Endodermal cell (in vitro differentiated cells): ENCODE measurements at places on chromosomes 13 and 19.

- no peak for DNase-seq
Observed at GRCh38 chr19:49507803-49508494, 4.5 kb upstream of the FCGRT start.

DNA sequence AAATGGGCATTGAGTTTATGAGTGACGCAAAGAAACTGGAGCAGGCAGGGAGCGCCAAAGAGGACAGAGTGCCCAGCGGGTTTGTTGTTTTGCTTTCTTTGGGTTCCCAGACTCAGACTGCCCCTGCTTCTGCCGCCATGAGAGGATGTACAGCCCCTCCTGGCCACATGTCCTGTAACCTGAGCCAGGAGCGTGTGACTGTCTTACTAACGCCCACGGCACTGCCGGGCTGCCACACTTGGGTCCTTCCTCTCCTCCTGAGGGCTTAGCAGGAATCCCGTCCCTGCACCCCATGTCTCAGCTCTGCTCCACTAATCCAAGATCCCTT lies 80.5 kb downstream of the GPR12 start:
- DNase-seq: peak; percentile 62

- DNase-seq: no peak
Observed at GRCh38 chr13:110697842-110698241, 8.1 kb downstream of the CARS2 start.

DNA sequence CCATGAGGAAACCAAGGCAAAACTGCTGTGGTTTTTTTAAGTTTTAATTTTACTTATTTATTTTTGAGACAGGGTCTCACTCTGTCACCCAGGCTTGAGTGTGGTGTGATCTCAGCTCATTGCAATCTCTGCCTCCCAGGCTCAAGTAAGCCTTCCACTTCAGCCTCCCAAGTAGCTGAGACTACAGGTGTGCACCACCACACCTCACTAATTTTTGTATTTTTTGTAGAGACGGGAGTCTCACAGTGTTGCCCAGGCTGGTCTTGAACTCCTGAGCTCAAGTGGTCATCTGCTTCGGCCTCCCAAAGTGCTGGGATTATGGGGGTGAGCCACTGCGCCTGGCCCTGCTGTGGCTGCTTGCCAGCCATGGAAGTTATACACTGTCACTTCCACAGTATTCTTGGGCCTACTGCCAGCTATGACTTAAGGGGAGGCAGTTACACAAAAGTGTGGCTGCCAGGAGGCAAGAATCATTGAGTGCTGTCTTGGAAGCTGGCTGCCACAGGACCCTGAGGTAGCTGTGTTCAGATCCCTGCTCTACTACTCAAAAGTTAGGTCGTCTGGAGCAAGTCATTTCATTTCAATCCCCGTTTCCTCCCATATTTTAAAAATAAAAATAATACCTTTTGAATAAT lies 12.7 kb downstream of the FARP1 start:
- DNase-seq: no peak

GRCh38 chr13:80239571-80240255 lies 101.2 kb downstream of the SPRY2 start:
- no peak for DNase-seq

DNA sequence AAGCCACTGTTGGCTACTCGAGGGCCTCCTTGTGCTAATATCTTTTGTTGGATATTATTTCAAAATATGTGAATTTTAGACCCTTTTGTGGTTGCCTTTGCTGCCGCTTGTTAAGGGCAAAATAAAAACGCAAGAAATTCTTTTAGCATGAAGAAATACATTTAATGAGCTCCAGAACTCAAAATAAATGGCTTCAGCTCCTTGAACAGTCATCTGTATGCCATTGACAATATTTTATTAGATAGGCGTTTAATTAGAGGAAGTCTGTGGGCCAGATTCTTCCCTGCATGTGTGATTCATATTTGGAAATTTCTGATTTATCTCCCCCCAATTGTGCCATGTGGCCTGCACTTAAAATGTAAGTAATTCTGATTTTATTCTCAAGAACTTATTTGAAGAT lies 177.2 kb downstream of the STK24 start:
- no peak for DNase-seq

DNA sequence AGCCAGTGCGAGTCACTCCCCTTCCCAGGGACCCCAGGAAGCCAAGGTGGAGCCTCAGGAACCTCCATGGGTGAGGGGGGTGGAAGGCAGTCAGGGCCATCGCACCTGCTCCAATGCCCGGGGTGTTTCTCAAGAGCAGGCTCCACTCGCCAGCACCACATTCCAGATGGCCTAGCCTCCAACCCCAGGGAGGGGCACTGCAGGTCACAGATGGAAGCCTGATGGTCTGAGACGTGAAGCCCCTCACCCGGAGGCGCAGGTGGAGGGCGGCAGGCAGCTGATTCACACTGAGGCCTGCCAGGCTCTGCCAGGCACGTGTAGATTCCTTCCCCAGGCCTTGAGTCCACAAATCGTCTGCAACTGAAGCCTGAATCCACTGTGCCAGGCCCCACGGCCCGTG lies 23.0 kb upstream of the ISYNA1 start:
- no peak for DNase-seq

DNA sequence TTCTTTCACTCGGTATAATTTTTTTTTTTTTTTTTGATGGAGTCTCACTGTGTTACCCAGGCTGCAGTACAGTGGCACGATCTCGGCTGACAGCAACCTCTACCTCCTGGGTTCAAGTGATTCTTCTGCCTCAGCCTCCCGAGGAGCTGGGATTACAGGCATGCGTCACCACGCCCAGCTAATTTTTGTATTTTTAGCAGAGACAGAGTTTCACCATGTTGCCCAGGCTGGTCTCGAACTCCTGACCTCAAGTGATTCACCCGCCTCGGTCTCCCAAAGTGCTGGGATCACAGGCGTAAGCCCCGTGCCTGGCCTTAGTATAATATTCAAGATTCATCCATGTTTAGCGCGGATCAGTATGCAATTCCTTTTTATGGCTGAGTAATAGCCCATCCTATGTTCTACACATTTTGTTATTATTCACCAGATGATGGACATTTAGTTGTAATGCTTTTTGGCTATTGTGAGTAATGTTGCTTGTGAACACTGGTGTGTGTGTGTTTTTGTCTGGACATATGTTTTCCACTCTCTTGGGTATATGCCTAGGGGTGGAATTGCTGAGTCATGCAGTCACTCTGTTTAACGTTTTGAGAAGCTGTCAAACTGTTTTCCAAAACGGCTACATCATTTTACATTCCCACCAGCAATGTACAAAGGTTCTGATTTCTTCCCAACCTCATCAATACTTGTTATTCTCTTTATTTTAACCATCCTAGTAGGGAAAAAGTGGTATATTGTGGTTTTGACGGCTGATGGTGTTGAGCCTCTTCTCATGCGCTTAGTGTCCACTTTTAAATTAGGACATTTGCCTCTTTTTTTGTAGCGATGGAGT lies 22.9 kb downstream of the PLEKHF1 start:
- no peak for DNase-seq

DNA sequence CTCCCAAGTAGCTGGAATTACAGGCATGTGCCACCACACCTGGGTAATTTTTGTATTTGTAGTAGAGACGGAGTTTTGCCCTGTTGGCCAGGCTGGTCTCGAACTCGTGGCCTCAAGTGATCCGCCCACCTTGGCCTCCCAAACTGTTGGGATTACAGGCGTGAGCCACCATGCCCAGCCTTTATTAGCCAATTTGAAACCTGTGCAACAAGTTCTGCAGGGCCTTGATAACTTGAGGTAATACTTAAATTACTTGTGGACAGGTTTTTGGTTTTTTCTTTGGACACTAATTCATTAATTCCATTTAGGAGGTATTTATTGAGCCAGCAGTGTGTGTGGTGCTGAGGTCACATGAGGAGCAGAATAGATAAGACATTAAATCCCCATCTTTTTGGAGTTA lies 39.5 kb downstream of the ARHGAP35 start:
- peak; percentile 16 for DNase-seq

DNA sequence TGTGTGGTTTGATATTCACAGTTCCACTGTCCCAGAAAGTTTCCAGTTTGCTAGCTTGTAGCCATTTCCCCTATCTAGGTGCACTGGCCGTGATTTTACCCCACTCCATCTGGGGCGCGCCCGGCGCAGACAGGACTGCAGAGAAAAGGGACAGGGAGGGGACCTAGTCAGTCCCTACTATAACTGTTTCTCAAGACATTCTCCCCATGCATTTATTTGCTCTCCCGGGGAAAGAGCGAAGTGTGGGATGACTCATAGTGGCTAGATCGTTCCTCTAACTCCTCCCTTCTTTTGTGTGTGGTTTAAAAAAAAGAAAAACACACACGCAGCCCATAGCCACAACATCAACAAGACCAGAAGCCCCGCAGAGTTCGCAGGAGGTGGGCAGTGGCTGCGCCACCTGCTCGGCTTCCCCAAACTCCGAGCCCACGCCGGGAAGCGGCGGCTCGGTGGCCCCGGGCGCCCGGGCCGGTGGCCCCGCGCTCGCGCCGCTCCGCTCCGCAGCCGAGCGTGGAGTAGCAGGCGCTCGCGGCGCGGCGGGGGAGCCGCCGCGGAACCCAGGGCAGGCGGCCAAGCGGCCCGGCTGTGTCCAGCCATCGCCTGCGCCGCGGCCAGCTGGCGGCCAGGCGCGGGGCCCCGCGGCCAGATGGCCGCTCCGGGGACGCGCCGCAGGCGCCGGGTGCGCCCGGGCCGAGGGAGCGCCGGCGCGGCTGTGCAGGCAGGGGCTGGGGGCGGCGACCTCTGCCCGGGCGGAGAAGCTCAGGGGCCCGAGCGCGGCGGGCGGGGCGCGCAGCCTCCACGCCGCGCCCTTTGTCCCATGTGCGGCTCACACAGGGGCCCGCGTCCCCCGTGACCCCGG lies 653 bp downstream of the TMTC4 start:
- DNase-seq: peak; percentile 82

GRCh38 chr19:725461-726089 lies 16.8 kb downstream of the PALM start:
- DNase-seq: no peak

DNA sequence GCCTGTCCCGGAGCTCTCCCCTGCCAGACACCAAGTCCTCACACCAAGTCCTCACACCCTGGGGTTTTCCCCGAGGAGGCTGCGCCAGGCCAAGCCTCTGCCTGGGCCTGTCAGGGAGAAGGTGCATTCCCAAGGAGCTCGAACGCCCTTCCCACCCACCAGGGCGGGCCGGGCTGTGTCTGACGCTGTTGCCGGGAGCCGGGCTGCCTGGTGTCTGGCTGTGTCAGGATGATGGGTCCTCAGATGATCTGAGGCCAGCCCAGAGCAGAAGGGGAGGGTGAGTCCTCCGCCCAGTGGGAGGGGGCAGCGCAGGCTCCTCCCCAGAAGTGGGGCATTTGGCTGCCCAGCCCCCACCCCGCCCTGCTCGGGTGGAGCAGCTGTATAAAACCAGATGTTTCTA lies 2.3 kb upstream of the HAS1 start:
- peak; percentile 59 for DNase-seq

- no peak for DNase-seq
Observed at GRCh38 chr19:29446361-29446760, 79.4 kb upstream of the VSTM2B start.

- no peak for DNase-seq
Observed at GRCh38 chr19:39321832-39322176, 1.1 kb upstream of the LRFN1 start.

- DNase-seq: no peak
Observed at GRCh38 chr19:42528354-42529247, at the start of gene CEACAM1. Gene CEACAM1 (minus strand): TSS chr19:42528481. CDS start chr19:42528374, 107 bp downstream.

DNA sequence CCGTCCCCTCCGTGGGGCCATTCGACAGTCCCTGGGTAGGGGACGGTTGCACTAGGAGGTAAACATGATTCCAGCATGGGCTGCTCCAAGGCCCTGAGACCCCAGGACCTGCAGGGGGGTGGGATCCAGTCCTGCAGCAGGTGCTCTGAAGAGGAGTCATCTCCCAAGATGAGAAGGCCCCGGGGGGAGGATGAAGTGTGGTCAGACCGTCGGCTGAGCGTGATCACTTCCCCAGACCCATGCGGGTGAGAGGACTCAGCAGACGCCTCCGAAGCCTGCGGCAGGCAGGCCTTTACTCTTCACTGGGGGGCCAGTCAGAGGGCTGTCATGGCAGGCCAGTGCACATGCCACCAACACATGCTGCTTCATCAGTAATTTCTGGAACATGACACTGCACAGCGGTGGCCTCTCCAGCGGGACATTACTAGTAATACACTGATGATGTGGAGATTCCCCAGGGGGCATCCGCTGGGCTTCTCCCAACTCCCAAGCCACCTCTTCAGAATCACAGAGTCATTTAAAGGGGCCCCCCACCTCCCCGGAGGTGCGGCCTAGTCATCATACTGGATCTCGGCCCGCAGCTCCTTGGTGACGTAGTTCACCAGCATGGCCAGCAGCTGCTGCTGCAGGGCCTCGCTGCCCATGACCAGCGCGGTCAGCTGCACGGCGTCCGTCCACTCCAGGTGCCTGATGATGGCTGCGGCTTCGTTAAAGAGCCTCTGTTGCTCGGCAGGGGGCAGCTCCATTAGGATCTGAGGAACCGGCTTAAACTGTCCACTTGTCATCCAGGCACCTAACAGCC lies 12.7 kb downstream of the C19orf12 start:
- DNase-seq: no peak

DNA sequence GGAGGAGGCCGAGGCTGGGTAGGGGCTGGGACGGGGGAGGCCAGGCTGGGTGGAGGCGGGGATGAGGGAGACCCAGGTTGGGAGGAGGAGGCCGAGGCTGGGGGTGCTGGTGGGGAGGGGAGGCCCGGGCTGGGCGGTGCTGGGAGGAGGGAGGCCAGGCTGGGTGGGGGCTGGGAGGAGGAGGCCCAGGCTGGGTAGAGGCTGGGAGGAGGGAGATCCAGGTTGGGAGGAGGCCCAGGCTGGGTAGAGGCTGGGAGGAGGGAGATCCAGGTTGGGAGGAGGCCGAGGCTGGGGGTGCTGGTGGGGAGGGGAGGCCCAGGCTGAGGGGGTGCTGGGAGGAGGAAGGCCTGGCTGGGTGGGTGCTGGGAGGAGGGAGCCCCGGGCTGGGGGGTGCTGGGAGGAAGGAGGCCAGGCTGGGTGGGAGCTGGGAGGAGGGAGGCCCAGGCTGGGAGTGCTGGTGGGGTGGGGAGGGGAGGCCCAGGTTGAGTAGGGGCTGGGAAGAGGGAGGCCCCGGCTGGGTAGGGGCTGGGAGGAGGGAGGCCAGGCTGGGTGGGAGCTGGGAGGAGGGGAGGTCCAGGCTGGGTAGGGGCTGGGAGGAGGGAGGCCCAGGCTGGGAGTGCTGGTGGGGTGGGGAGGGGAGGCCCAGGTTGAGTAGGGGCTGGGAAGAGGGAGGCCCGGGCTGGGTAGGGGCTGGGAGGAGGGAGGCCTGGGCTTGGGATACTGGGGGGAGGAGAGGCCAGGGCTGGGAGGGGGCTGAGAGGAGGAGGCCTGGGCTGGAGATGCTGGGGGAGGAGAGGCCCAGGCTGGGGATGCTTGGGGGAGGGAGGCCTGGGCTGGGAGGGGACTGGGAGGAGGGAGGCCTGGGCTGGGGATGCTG lies 10.7 kb downstream of the TPGS1 start:
- no peak for DNase-seq

GRCh38 chr19:58154287-58154678 lies 3.7 kb upstream of the ZNF329 start:
- DNase-seq: no peak

GRCh38 chr13:110387451-110388107 lies 80.5 kb downstream of the COL4A2 start:
- peak; percentile 74 for DNase-seq

- no peak for DNase-seq
Observed at GRCh38 chr19:1986357-1987162, 29.0 kb downstream of the BTBD2 start.

- DNase-seq: peak; percentile 61
Observed at GRCh38 chr13:46320821-46321220, 66.2 kb downstream of the RUBCNL start.

- DNase-seq: no peak
Observed at GRCh38 chr19:44308011-44308410, 3.2 kb upstream of the ZNF235 start.
